ENCODE measurements at places on chromosomes 3 and 15.

GRCh38 chr15:101314336-101315125 is 19.5 kb upstream of the SNRPA1 start:
- DNase-seq = peak; percentile 19

GRCh38 chr3:157830556-157831236 is 275.5 kb downstream of the SHOX2 start:
- no peak for DNase-seq

DNA sequence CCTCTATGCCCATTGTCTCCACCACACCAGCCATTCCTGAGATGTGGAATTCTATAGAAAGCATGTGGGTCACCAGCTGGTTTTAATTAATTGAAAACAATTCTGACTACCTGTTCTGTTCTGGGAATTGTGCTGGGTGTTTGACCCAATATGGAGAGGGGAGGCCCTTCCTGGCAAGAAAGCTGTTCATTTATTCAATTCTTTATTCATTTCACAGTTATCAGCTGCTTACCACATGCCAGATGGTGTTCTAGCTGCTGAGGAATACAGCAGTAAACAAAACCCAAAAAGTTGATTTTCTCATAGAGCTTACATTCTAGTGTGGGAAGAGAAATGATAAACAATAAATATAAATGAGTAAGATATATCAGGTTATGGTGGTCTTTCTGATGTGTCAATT is 296.1 kb upstream of the RASGRP1 start:
- no peak for DNase-seq

GRCh38 chr15:73968461-73968860 is 23.6 kb downstream of the STOML1 start:
- DNase-seq = no peak

All from left ventricle myocardium superior (tissue), 1 donor.